ENCODE measurements at places on chromosomes 12 and 14. TPM values are rescaled to one million over a fixed set of nuclear protein-coding genes. Genes with fewer than 3 reads are reported as not detected.
A peak's percentile ranks its signal among the peaks of the same experiment; 100 is the strongest.

RPS6KL1 gene
- total RNA-seq, result 0.80 TPM

PCED1B gene
- 0.80 TPM for total RNA-seq

PRB4 gene
- not detected for total RNA-seq

ANKRD33 gene
- not detected for total RNA-seq

TMEM229B gene
- 0.06 TPM for total RNA-seq

GRCh38 chr14:54109521-54110120 is 153.0 kb upstream of the BMP4 start:
- DNase-seq, result no peak

DNA sequence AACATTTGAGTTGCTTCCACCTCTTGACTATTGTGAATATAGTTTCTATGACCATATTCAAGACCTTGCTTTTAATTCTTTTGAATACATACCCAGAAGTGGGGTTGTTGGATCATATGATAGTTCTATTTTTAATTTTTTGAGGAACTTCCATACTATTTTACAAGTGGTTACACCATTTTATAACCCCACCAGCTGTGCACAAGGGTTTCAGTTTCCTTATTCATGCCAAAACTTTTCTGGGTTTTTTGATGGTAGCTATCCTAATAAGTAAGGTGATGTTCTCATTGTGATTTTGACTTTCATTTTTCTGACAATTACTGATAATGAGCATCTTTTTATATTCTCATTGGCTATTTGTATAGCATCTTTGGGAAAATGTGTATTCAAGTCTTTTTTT is 109.4 kb upstream of the GARIN2 start:
- no peak for DNase-seq

- no peak for DNase-seq
Observed at GRCh38 chr12:122167356-122167925, 6.6 kb downstream of the IL31 start.

- no peak for DNase-seq
Observed at GRCh38 chr14:104562606-104563005, 17.0 kb upstream of the C14orf180 start.

DNA sequence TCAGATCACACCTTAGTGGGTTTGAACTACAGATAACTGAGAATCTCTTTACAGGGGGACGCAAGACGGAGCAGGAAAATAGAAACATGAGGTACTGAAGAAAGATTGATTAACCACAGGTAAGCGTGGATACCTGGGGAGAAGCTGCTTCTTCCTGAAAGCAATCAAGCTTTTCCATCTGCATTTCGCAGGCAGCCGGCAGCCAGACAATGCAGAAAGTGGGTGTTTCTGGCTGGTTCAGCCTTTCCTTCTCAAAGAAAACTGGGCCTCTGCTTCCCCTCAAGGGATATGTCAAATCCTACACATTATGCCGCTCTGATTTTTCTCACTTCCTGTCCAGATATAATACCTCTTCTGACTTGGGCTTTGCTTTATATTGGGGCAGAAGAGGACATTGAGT is 39.1 kb upstream of the PPFIA2 start:
- DNase-seq, result no peak

GRCh38 chr14:37124614-37125013 is 47.8 kb downstream of the SLC25A21 start:
- peak; percentile 22 for DNase-seq

GRCh38 chr12:63864454-63864706 is 19.9 kb downstream of the SRGAP1 start:
- no peak for DNase-seq

DNA sequence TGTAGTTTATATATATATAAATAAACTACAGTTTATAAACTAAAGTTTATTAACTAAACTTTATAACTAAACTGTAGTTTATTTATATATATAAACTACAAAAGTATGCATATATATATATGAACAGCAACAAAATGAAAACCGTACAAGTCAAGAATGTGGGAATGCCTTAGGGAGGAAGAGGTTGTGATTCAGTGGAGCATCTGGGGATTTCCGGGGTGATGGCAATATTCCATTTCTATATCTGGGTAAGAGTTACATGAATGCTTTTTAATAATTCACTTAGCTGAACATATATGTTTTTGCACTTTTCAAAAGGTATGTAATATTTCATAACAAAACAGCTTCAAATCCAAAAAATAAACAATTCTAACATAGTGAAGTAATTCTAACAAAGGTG is 30.1 kb upstream of the CAND1 start:
- no peak for DNase-seq

DNA sequence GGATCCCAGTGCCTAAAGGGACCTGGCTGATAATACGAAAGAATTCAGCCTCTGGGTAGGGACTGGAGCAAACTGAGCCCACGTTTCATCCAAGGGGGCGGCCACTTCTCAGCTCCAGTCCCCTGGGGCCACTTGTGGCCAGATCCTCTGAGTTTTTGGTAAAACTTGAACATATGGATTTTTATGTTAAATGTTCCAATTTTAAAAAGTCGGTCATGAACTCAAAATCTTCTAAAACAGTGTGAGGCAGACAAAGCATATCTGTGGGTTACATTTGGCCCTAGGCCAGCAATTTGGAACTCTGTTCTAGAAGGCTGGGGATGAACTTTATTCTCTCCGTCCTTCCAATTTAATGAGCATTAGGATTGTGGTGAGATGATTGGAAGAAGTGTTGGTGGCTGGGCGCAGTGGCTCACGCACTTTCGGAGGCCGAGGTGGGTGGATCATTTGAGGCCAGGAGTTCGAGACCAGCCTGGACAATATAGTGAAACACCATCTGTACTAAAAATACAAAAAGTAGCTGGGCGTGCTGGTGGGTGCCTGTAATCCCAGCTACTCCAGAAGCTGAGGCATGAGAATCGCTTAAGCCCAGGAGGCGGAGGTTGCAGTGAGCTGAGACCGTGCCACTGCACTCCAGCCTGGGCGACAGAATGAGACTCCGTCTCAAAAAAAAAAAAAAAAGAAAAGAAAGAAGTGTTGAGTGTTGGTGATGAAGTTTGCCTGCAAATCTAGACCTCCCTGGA is 3.0 kb upstream of the PPP1CC start:
- DNase-seq, result no peak

DNA sequence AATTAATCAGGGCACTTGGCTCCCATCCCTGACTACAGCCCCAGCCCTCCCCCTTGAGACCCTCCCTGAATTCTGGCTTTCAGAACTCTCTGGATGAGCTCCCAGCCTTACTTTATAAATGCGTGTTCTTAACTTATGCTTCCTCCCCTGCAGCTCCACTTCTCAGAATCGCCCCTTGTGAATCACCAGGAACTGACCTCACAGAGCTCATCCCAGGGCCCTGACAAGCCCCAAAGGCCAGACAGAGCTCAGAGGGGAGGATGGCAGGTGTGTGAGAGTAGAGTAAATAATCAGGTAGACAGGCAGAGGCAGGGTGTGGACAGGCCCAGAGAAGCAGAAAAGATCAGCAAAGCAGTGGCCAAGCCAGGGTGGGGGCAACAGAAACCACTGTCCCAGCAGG is 68.2 kb upstream of the FOXN3 start:
- no peak for DNase-seq
